ENCODE measurements at places on chromosomes 3 and 15.

DNA sequence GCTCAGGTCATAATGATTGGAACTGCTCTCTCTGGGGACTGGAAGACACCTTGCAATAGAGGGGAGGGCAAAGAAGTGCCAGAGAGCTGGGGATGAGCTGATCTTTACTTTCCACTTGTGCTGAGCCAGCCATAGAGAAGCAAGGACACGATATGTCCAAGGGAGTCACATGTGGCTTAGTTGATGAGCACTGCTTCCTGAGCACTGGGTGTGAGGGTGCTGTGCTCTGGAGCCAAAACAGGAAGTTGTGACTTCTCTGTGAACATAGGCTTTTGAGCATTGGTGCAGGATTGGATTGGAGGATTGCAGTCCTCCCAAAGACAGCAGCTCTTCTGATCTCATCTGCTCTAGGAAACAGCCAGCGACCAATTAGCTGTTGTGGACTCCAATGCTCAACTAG lies 6.7 kb downstream of the PARP14 start:
- DNase-seq, result no peak

GRCh38 chr15:29115093-29115991 lies 154.3 kb downstream of the NSMCE3 start:
- no peak for DNase-seq

DNA sequence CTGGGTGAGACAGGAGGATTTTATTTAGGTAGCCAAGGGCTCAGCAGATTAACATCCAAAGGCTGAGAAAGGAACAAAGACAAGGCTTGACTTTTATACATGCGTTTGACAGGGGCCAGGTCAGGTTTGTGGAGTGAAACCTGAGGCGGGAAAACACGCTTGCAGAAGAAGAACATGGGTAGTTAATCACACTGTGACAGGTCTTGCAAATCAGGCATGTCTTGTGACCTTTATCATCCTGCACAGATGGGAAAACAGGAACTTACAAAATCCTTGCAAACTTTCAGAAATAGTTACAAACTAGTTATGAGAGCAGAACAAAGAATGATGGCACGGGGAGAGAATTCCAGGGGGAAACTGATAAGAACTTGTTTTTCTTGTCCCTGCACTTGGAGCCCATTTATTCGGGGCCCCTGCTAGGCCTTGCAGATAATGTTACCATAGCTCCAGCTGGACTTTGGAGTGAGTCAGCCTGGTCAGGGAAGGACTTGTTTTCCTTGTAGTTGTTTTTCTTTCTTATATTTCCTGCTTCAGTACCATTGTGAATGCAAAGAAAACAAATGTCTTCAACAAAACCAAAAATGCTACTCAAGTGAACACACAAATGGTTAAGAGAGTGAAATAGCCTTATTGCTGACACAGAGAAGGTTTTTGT lies 965.9 kb upstream of the ROBO1 start:
- peak; percentile 3 for DNase-seq

- DNase-seq, result no peak
Observed at GRCh38 chr15:58021332-58022230, 43.9 kb downstream of the ALDH1A2 start.

DNA sequence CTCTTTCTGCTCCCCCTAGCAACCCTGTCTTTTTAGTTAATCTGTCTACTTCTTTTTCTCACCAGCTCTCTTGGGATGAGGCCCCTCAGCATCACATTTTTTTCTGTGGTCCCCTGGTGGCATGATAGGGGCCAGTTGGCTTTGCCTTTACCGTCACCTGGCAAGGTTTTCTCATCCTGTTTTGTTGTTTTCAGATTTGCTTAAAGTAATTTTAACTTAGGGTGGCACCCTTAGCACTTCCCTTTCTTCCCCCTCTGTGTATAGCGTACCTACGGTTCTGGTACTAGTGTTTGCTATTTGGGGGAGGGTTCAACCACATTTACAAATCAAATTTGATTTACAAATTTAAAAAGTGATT lies 35.6 kb downstream of the PDCD6IP start:
- DNase-seq, result no peak

GRCh38 chr3:24135280-24135679 lies 190.2 kb downstream of the NR1D2 start:
- DNase-seq, result no peak

DNA sequence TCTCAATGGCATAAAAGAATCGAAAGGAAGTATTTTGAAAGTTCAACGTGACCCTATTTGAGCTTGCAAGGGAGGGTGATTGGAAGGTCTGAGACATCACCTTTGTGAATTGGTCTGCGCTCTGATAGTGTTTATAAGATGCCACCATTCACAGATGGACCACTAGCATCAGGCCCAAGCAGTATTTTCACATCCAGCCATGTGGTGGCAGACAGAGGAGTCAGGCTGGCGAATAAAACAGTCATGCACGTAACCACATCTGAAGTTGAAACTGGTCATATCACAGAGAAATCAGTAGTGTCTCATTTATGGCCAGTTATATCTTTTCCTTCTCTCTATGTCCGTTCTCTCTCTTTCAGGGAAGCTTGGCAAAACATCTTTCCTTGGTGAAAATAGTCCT lies 170.1 kb upstream of the ONECUT1 start:
- DNase-seq, result no peak

GRCh38 chr15:91970142-91970541 lies 116.6 kb downstream of the SLCO3A1 start:
- no peak for DNase-seq

DNA sequence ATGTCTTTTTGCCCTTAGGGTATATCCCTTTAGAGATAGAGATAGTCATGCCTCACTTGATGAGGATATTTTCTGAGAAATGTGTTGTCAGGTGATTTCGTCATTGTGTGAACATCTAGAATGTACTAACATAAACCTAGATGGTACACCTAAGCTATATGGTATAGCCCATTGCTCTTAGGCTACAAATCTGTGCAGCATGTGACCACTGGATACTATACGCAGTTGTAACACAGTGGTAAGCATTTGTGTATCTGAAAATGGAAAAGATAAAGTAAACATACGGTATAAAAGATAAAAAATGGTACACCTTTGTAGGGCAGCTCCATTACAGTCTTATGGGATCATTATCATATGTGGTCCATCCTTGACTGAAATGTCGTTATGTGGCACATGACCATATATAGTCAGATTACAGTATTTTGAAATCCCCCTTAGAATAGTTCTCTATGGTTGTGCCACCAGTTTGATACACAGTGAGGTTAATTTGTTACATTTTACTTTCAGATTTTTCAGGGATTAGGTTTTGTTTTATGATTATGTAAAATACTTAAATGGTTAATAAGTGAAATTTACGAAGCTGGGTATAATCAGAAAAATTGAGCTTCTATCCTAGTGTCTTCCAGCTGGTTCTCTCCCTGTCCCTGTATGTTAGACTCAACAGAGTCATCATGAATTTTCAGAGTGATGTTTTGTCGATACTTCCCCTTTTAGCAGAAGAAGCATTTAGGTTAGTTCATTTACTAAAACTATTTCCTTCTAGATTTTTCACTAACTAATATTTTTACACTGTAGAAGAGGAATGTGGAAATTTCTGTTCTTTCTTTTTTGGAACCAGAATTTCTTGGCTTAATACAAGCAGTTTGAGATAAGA lies 12.8 kb downstream of the SETD5 start:
- no peak for DNase-seq

- no peak for DNase-seq
Observed at GRCh38 chr3:34920806-34921205, 718.5 kb upstream of the ARPP21 start.

DNA sequence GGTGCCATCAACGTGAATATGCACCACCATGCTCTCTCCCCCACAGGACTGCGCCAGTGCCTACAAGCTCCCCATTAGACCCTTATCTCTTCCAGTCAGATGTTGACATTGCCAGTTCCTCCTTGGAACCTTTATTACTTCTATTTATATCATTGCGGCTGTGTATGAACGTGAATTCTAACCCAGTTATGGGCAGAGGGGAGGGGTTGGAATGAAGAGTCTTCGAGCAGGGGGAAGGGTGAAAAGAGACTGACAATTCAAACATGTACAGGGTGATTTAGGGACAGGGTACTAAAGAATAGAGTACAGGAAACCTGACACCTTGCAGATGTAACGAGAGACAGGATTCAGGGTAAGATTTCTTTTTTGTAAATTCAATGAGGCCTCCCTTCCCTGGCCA lies 41.8 kb upstream of the ST6GAL1 start:
- DNase-seq, result no peak

DNA sequence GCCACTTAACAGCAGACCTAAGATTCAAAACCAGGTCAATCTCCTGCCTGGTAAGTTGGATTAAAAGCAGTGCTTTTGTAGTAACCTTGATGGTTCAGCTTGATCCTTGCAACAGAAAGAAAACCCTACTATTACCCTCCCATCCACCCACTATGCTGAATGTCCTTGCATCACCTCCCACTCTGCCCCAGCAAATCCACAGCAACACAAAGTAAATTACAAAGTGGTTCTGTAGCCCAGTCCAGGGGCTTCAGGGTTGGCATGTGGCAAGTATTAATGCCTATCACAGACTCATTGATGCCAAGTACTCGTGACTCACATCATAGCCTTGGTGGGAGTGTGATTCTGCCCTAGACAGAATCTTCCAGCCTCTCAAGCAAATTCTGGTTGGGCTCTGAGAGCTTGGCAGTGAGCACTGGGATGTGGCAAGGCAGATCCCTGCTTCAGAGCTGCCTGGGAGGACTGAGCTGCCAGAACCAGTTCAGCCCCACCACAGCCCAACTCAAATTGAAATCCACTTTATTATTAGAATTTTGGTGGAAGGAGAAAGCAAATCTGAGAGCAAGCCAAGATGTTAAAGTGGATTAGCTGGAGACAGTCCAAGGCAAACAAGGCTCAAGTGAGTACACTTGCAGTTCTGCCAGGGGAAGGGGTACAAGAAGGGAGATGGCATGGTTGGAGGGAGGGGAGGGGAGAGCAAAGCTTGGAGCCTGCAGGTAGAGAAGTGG lies 225.8 kb upstream of the UMPS start:
- DNase-seq, result no peak

DNA sequence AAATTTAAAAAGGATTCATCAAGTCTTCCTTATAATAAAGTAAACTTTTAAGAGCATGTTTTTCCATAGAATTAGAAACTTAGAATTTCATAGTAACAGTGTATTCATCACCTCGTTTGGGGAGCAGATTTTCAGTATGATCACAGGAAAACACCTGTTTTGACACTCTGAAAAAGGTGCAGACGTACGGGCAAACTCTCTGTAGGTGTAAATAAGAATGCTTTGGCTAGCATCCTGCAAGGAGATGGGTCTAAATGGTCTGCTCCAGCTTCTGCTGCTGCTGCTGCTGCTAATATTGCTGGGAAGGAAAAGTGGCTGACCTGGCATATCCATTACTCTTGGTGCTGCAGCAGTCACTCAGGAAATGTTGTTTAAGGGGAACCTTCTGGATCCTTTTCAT lies 66.0 kb downstream of the MBNL1 start:
- no peak for DNase-seq

GRCh38 chr15:91793771-91794170 lies 59.7 kb upstream of the SLCO3A1 start:
- no peak for DNase-seq

DNA sequence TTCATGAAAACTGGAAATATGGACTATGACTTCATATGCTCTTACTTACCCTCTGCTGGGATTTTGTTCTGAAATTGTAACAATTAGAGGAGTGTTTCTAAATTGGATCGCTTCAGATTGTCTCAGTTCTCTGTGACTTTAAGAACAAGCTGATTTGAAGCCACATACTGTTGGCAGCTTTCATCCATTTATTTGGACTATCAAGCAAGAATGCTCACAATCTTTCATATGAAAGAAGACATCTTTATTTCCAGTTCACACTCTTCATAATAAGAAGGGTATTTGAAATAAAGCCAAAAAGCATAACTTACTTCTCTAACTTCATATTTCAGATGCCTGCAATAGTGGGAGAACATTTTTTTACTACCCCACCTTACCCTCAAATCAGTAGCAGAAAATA lies 491.6 kb upstream of the TPRG1 start:
- no peak for DNase-seq

DNA sequence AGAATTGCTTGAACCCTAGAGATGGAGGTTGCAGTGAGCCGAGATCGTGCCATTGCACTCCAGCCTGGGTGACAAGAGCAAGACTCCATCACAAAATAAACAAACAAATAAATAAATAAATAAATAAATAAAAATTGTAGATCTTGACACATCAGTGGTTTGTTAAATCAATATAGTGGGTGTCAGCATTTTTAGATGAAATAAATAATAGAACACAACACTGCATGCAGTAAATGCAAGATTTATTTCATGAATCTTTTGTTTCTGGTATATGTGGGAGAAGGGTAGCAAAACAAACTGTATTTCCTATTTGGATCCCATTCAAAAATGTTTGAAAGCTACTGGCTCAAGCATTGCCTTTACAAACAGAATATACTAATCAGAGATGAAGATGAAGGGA lies 35.6 kb upstream of the CHRM5 start:
- no peak for DNase-seq

GRCh38 chr3:172750069-172750367 lies 508 bp upstream of the ECT2 start:
- DNase-seq, result no peak

DNA sequence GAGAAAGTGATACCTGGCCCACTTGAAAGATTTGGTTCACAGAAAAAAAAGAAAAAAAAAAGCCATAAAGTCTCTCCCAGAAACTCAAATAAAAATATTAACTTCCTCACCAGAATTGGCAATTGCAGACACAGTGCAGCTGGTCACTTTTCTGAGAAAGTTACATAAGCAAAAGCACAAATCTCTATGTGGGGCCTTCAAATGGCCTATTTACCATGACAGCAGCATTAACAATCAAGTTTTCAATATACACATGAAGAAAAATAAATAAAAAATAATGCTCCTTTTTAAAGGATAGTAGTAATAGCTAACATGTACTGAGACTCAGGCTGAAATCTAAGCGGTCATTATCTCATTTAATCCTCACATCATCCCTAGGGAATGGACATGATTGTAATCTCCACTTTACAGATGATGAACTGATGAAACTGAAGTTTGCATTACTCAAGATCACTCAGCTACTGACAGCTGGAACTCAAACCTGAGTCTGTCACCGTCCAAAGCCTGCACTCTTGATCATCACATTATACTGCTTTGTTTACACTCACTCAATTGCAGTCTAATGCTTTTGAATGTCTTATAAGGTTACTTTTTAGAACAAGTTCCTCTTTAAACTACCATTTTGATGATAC lies 3.3 kb downstream of the NPTN start:
- DNase-seq, result no peak

DNA sequence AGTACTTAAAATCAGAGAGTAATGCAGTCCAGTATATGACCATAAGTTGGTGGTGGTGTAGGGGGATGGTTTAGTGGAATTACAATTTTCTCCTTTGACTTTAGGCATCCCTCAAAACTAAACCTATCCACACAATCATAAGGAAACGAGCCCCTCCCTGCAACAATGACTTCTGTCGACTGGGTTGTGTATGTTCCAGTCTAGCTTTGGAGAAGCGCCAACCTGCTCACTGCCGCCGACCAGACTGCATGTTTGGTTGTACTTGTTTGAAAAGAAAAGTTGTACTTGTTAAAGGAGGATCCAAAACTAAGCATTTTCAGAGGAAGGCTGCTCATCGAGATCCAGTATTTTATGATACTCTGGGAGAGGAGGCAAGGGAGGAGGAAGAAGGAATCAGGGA lies 52.8 kb downstream of the MGA start:
- no peak for DNase-seq

Data from HTR-8/SVneo (cell line).